Testis (tissue), 5 donors: ENCODE measurements at places on chromosomes 2 and 18.

DNA sequence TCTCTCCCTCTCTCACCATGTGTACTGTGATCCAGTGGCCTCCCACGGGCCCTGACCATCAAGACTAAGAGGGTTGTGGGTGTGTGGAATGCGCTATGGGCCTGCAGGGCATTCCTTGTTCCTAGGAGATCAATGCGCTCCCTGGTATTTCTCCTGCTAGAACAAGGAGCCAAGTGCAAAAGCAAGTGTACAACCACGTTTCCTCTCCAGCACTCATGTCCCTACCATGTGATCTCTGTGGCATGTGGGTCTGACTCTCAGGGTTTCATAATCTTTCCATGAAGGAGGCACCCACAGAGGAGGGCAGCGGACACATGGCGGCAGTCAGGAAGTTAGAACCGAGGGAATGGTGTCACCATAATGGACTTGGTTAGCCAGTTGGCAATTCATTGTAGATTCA, 91.4 kb downstream of the MAPK4 start:
- no peak for DNase-seq

DNA sequence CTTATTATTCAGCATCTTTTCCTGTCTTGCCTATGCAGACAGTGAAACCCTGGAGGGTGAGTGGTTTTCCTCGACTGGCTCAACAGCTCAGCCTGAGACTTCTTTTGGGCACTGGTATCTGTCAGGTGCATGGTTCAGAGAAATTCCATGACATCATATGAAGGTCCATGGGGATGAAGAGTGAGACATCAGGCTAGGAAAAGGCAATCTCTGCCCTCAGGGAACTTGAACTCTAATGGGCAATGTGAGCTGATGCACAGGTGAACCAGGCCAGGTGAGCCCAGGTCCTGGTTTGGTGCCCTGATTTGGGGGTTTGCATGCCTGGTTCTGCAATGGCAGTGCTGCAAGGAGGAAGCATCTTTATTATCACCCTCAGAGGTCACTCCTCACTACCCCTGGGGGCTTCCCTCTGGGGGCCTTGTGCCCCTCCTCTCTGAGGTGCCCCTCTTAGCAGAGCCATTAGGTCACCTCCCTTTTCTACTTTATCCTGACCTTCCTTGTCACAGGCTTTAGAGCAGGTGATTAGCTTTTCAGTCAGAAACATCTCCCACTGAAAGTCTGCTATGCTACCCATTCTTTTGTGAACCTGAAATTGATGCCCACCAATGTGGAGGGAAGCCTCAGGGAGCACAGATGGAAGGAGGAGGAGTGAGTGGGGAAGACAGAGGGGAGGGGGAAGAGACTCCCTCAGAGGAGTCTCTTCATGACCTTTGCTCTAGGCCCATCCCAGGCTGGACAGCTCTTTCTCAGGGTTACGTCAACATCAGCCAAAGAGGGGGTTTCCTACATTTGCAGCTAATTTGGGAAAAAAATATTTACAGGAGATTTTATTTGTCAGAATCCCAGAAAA, 47.3 kb downstream of the MERTK start:
- DNase-seq: no peak

DNA sequence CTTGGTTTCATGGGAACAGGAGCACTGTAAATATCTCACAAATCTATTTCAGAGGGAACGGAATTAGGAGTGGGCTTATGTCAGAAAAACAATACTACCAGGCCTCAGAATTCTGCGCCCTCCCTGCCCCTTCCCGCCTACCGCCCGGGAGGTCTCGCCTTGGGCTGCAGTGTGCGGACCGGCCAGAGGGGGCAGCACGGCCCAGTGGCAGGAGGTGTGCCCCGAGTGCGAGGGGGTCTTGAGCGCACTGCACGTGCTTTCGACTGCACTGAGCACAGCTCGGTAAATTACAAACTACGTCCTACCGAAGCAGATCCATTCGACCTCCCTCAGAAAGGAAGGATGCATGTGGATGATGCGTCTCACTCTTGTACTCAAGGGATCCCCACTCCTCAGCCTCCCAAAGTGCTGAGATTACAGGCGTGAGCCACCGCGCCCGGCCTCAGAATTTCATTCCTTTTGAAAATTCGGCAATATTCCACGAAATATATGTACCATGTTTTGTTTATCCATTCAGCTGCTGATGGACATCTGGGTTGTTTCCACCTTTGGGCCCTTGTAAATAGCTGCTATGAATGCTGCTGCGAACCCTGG, 297.0 kb downstream of the BCL2 start:
- peak; percentile 53 for DNase-seq

- no peak for DNase-seq
These were observed 87.3 kb downstream of the COLEC12 start for GRCh38 chr18:413233-413632.

GRCh38 chr2:51000849-51001617, 30.9 kb downstream of the NRXN1 start:
- DNase-seq: no peak

DNA sequence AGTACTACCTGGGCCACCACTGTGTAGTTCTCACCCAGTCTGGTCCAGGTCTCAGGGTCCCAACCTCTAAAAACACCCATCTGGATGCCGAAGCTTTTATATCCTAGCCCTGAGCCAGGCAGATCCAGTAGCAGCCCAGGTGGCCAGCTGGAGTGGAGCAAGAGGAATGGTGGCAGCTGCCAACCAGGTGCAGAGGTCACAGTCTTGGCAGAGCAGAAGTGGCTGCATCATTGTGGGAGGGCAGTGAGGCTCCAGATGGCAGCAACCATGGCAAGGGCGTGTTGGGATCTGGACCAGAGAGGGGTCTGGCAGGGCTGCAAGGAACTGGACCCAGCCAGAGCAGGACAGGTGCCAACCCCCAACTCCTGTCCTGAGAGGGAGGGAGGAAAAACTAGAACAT, 72.2 kb upstream of the AGAP1 start:
- DNase-seq: no peak

DNA sequence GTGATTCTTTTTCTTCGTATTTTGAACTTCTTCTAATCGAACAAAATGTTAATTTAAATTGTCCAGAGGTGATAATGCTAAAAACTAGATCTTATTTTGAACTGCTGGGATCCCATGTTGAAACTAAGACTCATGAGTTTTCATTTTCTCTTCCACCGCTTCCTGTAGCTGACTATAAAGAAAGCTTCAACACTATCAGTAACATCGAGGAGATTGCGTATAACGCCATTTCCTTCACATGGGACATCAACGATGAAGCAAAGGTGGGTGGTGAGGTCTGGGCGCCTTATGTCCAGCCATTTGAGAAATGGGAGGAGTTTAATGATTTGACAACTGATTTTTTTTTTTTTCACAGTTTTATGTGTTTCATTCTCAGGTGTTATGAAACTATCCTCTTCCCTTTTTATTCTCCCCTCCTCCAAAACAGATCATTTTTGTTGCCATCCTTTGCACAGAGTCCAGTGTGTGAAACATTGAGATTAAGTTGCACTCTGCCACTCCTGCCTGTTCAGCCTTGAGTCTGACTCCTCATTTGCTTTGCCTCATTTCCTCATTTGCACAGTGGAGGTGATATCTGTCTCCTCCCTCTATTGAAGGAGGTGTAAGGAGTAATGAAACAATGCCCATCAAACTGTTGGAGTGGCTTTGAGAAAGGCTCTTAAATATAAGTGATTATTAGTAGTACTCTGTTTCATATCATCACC, 13.8 kb downstream of the GRHL1 start:
- no peak for DNase-seq

GRCh38 chr2:86636842-86637241, 13.2 kb upstream of the RNF103 start:
- no peak for DNase-seq

DNA sequence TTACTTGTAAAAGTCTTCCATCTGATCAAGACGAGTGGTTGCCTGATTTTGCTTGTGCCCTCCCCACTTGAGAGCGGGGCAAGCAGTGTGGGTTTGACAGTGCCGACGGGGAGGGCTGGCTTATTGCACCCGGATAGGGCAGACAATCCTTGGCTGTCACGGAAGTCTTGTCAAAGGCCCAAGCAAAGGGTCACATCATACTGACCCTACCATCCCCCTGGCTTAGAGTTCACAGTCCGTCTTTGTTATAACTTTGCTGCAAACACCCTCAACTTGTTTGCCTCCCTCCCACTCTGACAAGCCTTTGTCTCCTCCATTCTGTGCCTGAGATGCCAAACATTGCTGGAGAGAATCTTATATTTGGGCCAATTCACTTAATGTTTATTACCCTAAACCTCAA, 165.9 kb upstream of the MSH6 start:
- no peak for DNase-seq

DNA sequence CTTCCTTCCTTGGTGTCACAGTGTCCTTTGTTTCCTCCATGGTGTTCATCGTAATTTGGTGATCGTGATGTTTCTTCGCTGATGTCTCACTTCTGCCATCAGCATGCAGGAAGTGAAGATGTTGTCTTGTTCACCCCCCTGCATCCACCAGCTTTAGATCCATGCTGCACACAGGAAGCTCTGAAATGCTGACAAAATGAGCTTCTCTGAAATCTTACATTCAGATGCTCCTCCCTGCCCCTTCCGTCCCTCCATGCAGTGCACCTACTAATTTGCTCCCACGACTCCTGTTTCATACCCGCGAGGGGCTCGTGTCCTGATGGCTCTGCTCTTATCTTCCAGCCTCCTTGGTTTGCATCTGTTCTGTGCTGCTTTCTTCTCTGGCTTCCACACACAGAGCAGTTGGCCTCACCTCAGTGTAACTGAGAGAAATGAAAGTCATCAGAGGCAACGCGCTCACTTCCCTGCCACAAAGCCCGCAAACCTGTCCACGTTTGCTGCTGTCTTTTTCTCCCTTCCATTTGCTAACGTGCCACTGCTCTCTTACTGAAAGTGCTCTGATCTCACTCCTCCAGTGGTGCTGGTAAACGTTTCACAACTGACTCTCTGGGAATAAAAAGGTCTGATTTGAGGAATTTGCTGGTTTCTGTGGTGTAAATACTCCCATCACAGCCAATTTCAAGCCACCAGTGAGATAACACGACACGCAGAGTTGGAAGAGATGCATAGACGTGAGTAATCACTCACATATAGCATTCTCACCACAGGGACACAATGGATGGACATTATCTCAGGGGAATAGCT, 41.0 kb upstream of the MGAT4A start:
- no peak for DNase-seq

GRCh38 chr2:45288532-45289417, 279.5 kb upstream of the SIX2 start:
- no peak for DNase-seq
